ENCODE measurements at places on chromosomes 2 and 18.

DNA sequence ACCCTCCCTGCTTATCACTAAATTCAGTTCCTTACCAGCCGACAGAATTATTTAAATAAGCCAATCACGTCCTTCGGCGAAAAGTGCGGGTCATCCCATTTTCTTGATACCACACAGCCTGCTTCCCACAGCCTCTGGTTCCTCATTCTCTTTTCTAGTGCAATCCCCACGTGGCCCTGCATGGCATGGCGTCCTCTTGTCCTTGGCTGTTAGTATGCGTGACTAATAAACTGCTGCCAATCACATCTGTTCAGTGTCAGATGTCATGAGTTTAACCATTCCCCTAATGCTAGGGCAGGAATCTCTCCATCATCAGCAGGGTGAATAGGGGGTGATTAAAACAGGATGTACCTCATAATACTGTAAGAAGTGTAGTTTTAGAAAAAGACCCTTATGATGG lies 62.8 kb upstream of the TSPYL6 start:
- DNase-seq = no peak

DNA sequence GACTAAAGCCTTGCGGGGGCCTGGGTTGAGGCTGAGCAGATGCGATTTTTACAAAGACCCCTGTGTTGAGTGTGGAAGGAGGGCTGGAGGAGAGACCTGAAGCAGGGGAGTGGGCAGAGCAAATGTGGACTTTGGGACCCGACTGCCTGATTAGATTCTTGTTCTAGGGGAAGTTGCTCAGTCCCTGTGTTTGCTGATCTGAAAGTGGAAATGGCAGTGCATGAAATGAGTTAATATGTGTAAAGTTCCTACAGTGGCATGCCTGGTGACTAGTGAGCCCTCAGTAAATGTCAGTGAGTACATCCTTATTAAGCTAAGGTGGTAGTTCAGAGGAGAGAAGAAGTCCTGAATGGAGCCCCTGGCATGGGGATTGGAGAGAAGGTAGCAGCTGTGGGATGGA lies 52.3 kb downstream of the ARMC9 start:
- DNase-seq = no peak

- no peak for DNase-seq
Measured at GRCh38 chr2:105804266-105804665, 59.6 kb downstream of the NCK2 start.

DNA sequence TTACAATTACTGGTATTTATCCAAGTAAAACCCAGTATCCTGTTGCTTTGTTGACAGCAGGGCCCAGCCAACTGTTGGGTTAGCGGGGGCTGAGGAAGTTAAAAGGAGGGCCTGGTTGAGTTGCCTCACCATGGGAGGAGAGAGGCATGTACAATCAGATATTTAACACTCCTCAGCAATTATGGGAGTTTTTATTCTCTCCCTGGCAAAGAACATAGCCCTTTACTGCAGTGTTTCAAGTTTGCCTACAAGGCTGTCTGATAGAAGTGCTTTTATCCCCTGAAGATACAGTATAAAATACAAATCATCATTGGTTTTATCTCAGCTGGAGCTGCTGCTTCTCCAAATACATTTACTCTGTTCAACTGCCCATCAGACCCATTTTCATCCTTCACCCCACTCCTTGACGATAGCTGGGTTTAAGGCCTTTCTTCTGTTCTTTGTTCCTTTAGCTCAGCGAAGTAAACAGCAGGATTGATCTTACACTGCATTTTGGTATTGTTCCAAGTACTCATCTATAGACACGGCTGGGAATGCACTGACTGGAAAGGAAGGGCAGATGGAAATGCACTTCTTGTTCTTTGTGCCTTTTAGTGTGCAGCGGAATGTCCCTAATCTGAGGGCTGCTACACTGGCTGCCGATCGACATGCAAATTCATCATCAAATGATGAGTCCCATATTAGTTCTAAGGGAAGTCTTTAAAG lies 402.5 kb upstream of the SPRED2 start:
- no peak for DNase-seq

- DNase-seq = no peak
Measured at GRCh38 chr2:235541838-235542549, 48.2 kb downstream of the AGAP1 start.

GRCh38 chr18:26809346-26809745 lies 56.2 kb downstream of the AQP4 start:
- no peak for DNase-seq

DNA sequence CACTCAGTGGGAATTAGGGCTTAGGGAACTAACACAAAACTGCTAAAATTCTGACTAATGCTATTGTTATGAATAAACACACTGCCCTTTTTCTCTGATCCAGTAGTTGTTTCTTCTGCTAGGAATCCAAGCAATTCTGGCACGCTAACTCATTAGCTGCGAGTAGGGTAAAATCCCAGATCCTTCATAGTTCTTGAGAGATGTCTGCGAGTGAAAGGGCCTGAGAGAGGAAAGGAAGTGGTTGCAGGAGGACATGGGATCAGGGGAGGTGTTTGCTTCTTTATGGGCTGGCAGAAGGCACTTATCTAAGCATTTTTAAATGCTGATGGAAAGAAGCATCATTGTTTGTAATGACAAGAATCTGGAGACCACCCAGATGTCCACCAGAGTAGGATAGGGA lies 9.4 kb downstream of the MAP3K19 start:
- no peak for DNase-seq

- DNase-seq = no peak
Measured at GRCh38 chr2:149536649-149537048, 50.9 kb downstream of the MMADHC start.

GRCh38 chr18:52339891-52340371 lies at the start of gene DCC:
TSS of gene DCC (plus strand) at chr18:52340197. CDS start at chr18:52340788, 591 bp downstream.
- DNase-seq = no peak

DNA sequence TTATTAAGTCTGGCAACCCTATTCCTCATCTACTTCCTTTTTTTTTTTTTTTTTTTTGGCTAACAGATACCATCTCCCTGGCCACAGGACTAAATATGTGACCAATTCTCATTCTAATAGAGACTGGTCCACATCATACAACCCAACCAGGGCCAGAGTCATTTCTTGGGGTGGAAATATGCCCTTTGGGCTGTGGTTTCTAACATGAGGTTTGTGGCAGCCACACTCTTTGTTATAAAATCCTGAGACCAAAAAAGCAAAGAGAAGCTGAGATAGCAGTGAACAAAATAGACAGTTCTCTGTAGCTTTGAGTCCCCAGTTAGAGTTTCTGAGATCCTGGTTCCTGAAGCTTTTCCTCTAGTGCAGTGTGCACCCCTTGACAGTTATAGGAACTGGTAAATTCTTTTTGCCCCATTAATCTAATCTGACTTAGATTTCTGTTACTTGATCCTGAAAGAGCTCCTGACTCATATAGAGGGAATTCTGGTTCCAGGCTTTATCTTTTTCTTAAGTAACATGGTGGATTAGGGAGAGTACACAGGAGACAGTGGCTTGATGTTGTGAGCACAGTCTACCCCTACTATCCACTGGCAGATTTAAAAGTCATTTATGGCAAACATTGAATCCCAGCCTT lies 86.8 kb downstream of the MAIP1 start:
- DNase-seq = no peak

GRCh38 chr2:231688719-231689118 lies 19.6 kb upstream of the PTMA start:
- DNase-seq = no peak

Measured in CD4-positive, alpha-beta T cell treated with Interleukin-21 for 1 hour (primary cell).